Right cardiac atrium (tissue), 5 donors: ENCODE measurements at places on chromosomes 7 and 10. TPM values are rescaled to one million over a fixed set of nuclear protein-coding genes. Genes with fewer than 3 reads are reported as not detected.

- no peak for DNase-seq
These were observed 94.9 kb downstream of the GFRA1 start for GRCh38 chr10:116178086-116178605.

The RHOBTB1 gene
- 9.7 TPM for total RNA-seq

DNA sequence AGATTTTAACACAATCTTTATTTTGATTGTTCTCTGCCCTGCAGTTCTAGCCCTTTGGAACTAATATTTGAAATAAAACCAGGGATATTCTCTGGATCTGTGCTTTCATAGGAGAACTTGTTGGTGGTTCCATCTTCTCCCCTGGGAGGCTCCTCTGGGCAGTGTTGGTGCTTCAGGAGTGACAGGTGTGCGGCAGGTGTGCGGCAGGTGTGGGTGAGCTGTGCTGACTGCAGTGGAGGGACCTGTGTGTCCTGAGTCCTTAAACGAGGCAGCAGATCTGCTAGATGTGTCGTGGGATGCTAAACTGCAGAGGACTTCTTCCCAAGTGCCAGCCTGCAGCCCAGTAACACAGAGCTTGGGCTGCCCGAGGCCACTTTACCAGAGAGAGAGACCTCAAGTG, 98.4 kb downstream of the LYZL1 start:
- DNase-seq = no peak

The MYO1G gene
- 0.91 TPM for total RNA-seq

DNA sequence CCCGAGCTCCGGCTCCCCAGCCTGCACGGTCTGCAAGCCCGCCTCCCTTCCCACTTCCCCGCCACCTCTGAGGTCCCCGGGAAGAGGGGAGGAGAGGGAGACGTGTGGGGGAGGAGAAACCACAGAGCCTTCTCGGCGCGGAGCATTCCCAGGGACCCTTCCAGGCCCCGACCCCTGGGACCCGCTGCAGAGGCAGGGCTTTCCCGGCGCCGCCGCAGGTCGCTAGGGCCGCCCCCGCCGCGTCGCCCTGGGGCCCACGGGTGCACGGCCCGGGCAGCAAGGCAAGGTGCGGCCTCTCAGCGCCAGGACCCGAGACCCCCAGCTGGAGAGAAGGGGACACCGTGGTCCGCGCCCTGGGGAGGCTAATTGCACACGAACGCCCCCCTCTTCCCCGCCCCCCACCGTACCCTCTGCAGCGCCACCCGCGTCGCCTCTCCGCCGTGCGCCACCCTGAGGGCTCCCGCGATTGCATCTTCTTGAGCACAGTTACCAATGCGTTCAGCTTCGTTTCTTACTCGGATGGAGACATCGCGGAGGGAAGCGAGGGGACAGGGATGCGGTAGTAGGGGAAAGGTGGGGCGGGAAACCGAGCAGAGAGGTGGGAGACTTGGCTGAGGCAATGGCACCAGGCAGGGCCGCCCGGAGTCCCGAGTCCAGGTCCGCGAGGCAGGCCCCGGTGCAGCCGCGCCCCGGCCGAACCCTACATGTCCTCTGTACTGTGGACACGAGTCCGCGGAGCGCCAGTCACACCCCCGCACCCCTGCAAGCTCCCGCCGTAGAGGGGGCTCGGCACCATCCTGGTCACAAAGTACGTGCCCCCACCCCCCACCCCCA, 28.9 kb downstream of the SKIDA1 start:
- DNase-seq = peak; percentile 83

The ARHGEF5 gene
- total RNA-seq = 4.4 TPM

The TRIM73 gene
- 1.1 TPM for total RNA-seq

DNA sequence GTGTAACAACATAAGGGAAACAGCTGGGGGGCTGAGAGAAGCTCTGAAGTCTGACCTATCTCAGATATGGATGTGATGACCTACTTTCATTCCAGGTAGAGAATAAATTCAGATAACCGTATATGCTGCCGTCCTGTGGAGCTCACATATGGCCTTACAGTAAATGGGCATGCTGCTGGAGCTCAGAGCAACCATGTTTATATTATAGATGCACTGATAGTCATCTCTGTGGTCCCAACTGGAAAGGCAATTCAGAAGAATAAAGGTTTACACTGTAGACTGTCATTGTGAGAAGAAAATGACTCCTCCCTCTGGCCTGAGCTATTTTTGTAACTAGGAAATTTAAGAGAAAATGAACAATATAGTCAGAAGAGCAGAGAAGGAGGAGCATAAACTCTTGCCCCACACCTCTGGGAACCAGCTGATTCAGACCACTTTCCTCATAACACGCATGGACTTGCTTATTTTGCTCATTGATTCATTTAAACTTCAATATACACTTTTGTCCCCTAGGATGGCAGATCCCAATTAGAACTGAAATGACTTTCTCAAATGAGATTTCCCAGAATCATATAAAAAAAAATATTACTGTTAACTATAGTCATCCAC, 69.9 kb upstream of the NXPH1 start:
- DNase-seq = no peak

DNA sequence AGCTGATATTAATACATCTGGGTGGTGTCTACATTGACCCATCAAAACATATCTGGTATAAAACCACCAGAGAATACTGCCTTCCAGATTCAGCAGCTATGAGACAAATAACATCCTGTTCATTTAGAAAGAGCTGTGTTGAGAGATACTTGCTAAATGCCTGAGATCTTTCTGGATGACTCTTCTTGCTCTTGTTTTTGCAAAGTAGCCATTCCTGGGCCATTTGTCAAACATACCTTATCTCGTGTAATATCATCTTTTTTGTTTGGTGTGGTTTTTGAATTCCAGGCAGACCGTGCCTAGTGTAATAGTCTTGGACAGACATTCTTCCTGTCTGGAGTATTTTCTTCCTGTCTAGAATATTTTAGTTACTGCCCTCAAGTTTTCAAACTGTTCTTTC, 74.7 kb upstream of the PRR15 start:
- no peak for DNase-seq
